ENCODE measurements at places on chromosomes 2 and 18.
A peak's percentile ranks its signal among the peaks of the same experiment; 100 is the strongest.

DNA sequence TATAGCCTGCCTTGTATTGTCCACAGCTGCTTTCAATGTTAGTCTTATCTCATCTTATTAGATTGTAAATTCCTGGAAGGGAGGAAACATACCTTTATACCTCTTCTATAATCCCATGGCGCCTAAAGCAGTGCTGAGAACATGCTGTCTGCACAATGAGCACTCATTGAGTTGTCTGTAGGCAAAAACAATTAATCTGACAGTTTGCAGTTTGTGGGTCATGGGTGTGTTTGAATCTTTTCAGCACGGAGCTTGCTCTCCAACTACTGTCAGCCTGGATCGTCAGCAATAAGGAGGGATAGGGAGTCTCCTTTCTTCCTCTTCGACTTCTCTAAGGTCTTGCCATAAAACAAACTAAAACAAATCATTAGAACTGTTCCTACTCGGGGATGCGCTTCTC is 26.5 kb upstream of the GREB1L start:
- no peak for DNase-seq

- DNase-seq, result no peak
Measured at GRCh38 chr18:9910661-9911060, 3.2 kb upstream of the VAPA start.

- DNase-seq, result no peak
Measured at GRCh38 chr2:43280994-43281393, 54.6 kb upstream of the ZFP36L2 start.

- DNase-seq, result peak; percentile 57
Measured at GRCh38 chr2:199932312-199932855, 21.3 kb downstream of the C2orf69 start.

DNA sequence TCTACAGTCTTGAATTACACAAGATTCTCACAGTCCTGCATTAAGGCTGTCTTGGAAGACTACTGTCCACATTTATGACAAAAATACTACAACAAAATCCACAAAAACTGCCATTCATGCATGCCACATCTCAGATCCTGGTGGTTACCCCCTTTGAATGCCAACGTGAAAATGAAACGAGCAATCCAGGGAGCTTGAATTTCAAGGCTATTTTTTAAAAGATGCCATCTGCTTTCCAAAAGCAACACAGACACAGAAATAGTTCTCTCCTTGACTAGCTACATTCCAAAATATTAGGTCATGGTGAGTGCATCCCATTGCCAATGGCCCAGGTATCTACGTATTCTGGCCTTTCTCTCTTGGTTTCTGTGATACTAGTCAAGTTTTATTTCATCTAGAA is 36.3 kb downstream of the IRS1 start:
- peak; percentile 41 for DNase-seq

DNA sequence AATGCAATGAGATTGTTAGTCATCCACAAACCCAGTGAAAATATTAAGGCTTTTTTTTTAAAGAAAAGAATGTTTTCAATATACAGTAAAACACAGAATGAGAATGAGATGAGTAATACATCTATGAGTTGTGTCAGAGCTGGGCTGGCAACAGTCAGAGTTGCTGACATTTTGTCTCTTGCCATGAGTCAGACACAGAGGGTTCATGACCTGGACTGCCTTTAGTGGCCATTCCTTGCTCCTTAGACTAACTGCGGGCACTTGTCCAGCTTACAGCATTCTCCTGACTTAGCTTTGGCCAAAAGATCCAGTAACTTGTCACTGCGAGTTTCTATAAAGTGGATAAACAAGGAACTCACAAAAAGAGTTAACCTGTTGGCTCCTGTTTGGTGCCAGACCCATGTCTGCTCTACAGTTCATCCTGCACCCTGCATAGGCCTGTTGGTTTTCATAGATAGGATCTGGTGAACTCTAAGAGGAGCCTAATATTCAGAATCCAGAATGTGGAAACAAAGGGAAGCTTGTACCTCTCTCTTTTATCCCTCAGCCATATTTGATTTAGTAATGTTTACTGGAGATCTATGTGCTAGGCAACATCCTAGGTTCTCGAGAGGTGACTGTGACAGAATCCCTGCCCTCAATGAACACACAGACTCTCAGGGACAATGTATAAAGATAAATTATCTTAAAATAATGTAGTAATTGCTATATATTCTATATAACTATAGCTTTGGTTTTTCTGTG is 391.5 kb upstream of the VWC2L start:
- peak; percentile 97 for DNase-seq

GRCh38 chr2:27720004-27720551 is 51.4 kb upstream of the MRPL33 start:
- peak; percentile 84 for DNase-seq

GRCh38 chr2:219028141-219028540 is 13.2 kb downstream of the CFAP65 start:
- no peak for DNase-seq

DNA sequence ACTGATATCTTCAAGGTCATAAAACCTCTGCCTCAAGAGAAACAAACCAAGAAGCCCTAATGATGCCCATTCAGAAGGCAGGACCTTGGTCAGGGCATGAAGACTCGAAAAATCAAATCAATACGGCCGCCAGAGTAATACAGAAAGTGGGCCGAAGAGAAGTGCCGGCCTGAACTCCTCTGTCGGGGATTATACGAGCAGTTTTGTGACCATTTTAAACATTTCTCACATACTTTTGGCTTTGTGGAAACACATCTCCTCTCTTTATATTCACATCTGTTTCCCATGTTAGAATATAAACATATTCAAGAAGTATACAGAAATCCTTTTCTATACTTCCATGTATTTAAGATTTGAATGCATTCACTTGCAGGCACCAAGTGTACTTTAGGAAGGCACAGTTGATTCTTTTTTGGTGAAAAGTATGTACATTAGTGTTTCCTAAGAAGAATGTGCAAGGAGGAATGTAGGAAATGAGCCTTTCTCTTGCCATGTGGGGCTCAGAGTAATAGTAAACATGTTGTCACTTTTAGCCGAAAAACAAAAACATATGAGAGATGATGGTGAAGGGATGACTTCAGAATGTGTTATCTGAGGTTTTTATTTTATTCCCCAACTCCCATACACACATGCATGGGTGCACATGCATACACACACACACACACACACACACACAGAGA is 707.9 kb upstream of the ID2 start:
- no peak for DNase-seq

DNA sequence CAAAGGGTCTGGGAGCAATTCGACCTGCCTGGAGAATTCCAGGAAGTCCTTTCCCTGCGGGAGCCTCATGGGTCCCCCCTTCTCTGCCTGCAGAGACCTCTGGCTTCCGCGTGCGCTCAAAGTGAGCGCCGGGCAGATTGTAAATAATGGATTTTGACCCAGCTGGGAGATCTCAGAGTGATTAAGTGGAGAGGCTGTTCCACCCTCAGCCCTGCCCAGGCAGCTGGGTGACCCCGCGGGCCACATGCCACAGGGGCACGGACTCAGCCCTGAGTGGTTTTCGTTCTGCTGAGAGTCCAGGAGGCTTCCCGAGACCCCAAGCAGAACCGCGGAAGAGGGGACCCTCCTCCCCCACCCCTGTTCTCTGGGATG is 1.2 kb downstream of the KCNG2 start:
- DNase-seq, result no peak

GRCh38 chr2:235270956-235271355 is 222.9 kb upstream of the AGAP1 start:
- DNase-seq, result peak; percentile 14

- DNase-seq, result peak; percentile 48
Measured at GRCh38 chr2:12931186-12931844, 214.6 kb downstream of the TRIB2 start.

DNA sequence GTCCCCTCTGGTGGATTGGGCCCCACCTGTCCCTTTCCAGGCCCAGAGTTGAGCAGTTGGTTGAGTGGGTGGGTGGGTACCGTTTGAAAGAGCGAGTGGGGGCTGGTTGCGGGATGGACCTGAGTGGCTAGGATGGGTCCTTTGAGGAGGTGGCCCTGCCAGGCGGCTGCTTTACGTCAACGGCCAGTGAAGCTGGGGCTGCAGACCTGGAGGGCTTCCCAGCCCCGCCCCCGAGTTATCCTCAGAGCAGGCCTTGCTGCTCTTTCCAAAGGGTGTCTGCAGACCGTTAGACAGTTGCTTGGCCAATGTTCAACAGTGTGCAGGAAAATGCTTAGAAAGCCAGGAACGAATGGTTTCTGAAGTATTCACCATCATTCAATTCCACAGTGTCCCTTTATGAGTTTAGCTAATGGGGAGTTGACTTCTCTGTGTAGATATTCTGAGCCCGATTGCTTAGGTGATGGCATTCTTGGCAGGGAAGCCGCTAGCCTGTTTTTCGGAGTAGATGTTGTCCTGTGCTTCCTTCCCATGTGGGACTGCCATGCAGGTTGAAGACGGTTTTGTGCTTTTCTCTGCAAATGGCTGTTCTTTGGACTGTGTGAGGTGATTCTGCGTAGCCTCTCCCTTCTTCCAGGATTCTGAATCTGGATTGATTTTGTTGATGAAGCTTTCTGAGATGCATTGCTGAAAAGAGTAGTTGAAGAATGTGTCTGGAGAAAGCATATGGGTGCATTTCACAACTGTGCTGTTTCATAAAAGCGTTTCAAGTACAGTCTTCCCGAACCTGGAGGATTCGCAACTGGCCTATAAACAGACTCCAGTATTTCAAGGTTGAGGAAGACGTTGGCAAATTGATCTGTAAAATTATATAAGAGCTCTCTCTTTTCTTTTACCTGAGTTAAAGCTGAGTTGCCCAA is 45.8 kb downstream of the LDLRAD4 start:
- no peak for DNase-seq

DNA sequence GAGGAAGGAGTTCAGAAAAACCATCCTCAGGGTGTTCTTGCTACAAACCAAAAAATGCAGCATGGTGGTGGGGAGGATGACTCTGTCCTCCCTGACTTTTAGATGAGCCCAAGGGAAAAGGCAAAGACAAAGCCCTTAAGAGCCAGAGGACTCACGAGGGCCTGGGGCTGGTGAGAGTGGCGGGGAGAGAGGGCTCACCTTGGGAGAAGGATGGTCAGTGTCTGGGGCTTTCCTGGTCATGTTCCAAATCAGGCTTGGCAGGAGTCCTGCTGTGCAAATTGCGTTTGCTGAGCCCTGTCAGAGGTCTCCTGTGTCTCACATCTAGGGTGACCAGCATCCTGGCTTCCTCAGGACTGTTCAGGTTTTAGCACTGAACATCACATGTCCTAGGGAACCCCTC is 4.7 kb downstream of the UGT1A1 start:
- DNase-seq, result no peak

GRCh38 chr2:187532333-187533120 is 21.7 kb downstream of the TFPI start:
- DNase-seq, result no peak

GRCh38 chr18:506264-506663 is 5.8 kb upstream of the COLEC12 start:
- no peak for DNase-seq

DNA sequence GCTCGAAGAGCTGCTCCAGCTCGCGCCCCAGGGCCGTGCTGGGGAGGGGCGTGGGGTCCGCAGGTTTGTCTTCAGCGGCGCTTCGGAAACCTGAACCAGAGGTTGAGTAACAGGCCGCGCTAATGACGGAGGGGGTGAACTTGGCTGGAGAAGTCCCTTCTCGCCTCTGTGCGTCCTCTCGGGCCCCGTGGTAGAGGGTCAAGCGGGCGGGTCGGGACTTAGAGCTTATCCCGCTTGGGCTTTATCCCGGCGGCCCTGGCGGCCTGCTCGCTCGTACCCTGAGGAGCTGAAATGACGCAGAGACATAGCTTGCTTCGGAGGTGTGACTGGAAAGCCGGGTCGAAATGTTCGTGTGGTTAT is 479 bp downstream of the RNMT start:
- DNase-seq, result peak; percentile 53

GRCh38 chr18:12326711-12327460 is 18.8 kb downstream of the TUBB6 start:
- no peak for DNase-seq

- DNase-seq, result no peak
Measured at GRCh38 chr2:3762771-3763447, 59.5 kb downstream of the DCDC2C start.

- DNase-seq, result no peak
Measured at GRCh38 chr2:142065700-142066099, 65.1 kb downstream of the LRP1B start.

- no peak for DNase-seq
Measured at GRCh38 chr18:14031053-14031452, 101.2 kb downstream of the ZNF519 start.

- DNase-seq, result no peak
Measured at GRCh38 chr2:149765636-149766035, 178.1 kb upstream of the MMADHC start.

GRCh38 chr2:57440437-57440836 is 606.2 kb upstream of the VRK2 start:
- no peak for DNase-seq

GRCh38 chr2:4522498-4523421 is 819.4 kb downstream of the DCDC2C start:
- DNase-seq, result no peak

DNA sequence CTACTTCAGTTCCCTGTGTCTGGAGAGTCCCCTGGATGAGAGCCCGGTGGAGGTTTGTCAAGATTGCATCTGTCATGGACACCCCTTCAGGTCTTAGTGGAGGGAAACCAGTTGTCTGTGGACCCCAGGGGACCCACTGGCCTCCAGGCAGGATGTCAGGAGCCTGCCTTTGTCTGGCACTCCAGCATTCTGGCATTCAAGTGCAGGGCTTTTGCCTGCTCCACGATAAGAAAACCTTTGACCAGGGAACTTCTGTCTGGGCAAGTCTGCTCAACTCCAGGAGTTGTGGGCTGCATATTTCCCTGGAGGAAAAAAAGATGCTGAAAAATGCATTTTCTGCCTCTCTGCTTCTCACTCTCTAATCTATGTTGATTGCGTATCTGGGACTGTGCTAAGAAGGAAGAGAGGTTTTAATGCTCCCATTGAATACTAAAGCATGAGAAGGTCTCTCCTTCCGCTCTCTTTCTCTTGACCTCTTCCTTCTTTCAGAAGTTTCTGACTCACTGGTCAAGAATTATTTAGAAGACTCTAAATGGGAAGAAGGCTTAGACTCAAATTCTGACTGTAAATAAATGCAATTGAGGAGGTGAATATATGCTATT is 104.5 kb downstream of the MMADHC start:
- DNase-seq, result no peak

- peak; percentile 70 for DNase-seq
Measured at GRCh38 chr18:11995445-11996189, 14.3 kb downstream of the IMPA2 start.

GRCh38 chr2:134988994-134989605 is 58.1 kb downstream of the MAP3K19 start:
- DNase-seq, result peak; percentile 27

Measured in fibroblast of gingiva (primary cell).